Astrocyte of the spinal cord (primary cell): ENCODE measurements at places on chromosomes 7 and 10.

DNA sequence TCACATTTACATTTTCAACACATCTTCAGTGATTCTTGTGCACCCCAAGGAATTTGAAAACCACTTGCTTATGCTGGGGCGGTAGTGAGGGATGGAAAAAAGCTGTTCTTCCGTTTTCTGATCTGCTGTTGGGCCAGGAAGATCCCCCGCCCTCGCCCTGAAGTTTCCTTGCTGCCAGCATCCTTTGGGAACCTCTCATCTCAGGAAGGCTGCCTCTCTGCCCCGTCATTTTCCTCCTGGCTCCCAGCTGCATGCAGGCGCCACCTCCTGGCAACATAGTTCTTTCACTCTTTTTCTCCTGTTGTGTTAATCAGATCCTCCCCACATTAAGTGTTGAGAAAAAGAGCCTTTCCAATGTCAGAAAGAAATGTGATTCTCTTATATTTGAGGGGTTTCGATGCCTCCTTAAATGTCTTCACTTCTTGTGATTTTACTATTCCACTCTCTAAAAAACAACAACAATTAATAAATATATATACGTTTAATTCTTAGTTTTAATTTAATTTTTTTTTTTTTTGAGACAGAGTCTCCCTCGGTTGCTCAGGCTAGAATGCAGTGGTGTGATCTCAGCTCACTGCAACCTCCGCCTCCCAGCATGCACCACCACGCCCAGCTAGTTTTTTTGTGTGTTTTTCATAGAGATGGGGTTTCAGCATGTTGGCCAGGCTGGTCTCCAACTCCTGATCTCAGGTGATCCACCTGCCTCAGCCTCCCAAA, 122.9 kb downstream of the RALA start:
- DNase-seq = peak; percentile 80

DNA sequence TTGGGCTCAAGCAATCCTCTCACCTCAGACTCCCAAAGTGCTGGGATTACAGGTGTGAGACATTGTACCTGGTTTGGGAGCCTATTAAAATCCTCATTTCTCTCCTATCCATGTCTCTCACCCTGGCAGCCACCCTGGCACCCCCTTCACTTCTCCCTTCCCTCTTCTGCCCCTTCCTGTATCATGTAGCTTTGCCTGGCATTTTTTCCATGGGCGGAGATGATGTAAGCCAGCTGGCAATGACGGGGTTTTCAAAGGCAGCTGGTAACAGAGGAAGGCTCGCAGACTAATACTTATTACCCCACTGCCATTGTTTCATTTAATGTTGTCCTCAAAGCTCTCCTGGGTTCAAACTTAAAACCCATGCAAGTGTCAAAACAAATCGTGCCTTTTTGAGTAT, 61.9 kb downstream of the RGS10 start:
- DNase-seq = no peak

DNA sequence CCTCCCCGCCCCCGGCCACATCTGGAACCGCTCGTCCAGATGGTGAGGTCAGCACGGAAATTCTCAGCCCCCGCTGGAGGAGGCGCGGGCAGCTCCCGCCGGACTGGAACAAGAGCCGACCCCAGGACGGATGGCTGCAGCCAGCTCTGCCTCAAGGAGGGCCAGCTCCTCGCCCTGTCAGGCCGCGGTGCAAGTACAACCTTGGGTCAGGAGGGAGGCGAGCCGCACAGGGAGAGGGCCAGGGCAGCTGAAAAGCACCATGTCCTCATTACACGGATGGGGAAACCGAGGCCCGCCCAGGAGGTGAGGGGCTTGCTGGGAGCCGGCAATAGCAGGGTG, 3.8 kb upstream of the GRIFIN start:
- no peak for DNase-seq

- no peak for DNase-seq
These were observed 26.1 kb downstream of the IL2RA start for GRCh38 chr10:6035931-6036575.

DNA sequence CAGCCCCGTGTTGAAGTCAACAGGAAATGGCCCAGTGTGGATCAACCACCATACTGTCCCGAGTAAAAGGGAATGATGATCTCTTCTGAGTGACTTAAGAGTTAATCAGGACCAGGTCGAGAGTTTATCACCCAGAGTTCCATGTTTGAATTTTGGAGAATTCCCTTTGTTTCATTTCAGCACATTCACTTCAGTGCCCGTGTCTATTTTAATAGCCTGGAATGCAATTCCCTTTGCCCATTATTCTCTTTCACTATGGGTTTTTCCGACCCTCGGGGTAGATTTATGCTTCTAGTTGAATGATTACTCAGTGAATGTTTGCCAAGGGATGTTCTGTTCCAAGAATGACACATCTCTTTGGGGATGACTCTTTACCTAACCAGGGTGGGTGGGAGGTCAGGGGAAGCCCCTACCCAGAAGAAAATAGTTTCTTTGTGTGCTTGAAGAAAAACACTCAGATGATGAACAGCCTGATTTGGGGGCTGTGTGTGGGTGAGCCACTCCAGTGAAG, 594.9 kb downstream of the INHBA start:
- DNase-seq = no peak

DNA sequence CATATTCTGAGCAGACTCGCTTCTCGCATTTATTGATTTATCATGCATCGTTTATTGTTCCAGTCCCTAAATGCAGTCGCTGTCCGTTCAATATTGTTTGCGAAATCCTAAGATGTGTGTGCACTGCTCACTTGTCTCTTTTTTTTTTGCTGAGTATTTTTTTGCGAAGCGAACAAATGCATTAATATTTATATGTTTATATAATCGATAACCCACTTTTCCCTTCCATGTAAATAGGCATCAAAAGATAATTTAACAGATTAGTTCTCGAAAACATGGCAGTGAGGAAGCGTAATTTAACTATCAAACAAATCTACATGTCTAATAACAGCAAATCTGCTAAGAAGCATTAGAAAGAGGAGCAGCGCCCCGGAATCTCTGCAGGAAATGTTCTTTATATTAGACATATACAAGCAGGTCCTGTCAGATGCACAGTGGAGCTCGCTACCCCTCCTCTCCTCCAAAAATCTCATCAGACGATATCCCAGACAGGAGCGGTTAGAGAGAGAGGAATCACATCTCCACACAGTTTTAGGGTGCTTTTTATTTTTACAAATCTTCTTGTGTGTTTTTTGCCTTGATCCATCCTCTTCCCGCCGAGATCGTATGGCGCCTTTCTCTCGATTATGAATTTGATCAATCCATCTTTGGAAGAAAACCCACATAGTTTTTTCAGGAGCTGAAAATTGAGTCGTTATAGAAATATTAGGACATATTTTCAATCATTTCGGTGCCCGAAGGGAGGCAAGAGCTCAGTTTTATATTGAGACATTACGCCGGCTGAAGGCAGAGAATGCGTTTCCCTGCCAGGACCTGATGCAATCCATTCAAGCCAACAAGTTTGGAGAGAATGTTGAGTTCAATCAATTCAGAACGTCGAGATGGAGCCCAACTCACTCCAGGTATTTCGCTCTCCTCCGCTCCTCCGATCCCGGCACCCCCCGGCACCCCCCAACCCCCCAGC, at the start of gene ARID5B:
Gene ARID5B (plus strand): TSS at position 871 of the 964 bp plus-strand sequence. CDS start 11 bp downstream, at position 882.
- peak; percentile 75 for DNase-seq

DNA sequence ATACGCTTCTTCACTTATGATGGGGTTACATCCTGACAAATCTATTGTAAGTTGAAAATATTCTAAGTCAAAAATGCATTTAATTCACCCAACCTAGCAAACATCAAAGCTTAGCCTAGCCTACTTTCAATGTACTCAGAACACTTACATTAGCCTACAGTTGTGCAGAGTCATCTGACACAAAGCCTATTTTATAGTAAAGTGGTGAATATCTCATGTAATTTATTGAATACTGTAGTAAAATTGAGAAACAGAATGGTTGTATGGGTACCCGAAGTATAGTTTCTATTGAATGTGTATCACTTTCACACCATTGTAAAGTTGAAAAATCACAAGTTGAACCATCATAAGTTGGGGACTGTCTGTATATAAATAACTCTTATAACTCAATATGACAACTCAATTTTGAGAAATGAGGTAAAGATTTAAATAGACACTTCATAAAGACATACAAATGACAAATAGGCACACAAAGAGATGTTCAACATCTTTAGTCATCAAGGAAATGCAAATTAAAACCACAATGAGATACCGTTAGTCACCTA, 73.9 kb downstream of the C10orf90 start:
- no peak for DNase-seq
